ENCODE measurements at places on chromosomes 11 and 22.

GRCh38 chr11:79940165-79940564 lies 499.3 kb upstream of the TENM4 start:
- DNase-seq, result no peak

DNA sequence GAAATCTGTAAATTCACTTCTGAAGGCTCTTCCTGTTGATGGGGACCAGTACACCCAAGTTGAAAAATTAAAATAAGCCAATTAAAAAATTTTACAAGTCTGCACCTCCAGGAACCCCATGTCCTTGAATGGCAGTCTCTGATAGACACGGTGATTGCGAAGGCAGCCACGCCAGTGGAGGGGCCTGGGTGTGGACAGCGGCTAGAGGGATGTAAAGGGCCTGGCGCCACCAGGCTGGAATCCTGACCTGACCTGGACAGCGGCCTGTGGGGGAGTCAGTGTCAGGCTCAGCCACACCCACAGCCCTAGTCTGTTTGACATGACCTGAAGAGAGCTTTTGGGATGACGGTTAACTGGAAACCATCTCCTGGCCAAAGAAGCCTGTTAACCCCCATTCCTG lies 49.5 kb upstream of the RFPL3 start:
- no peak for DNase-seq

- peak; percentile 64 for DNase-seq
Measured at GRCh38 chr11:75815345-75816168, 547 bp downstream of the UVRAG start.

DNA sequence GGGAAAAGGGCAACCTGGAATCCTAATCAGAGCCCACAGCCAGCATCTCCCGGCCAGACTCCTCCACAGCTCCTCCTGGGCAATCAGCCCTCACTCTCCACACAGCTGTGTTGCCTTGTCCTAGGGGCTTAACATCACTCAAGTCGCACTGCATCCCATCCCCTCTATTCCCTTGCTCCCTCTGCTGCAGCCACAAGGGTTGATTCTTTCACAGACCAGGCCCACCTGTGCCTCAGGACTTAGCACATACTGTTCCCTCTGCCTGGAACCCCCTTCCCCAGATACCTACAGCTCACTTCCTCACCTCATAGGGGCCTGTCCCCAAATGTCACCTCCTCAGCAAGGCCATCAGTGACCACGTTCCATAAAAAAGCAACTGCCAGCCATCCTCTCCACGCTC lies 18.4 kb downstream of the SPATA19 start:
- DNase-seq, result no peak

GRCh38 chr11:91170711-91171110 lies 947.9 kb upstream of the CHORDC1 start:
- DNase-seq, result no peak

- no peak for DNase-seq
Measured at GRCh38 chr22:50292643-50293440, 14.6 kb downstream of the PLXNB2 start.

GRCh38 chr11:86128914-86129313 lies 60.0 kb upstream of the PICALM start:
- no peak for DNase-seq

DNA sequence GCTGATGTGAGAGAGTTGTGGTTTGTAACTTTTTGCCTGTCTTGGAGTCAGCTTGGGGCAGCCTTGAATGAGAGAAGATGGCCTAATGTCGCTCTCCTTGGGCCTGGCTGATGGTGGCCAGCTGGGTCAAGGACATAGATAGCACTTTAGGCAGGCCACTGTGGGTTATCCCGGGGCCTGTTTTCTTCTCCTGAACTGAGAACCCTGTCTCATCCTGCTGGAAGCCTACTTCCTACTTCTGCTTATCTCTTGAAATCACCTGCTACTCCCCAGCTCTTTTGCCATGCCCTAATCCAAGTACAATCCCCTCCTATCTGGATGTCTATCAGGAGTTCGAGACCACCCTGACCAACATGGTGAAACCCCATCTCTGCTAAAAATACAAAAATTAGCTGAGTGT lies 49.5 kb downstream of the OSBP2 start:
- no peak for DNase-seq

DNA sequence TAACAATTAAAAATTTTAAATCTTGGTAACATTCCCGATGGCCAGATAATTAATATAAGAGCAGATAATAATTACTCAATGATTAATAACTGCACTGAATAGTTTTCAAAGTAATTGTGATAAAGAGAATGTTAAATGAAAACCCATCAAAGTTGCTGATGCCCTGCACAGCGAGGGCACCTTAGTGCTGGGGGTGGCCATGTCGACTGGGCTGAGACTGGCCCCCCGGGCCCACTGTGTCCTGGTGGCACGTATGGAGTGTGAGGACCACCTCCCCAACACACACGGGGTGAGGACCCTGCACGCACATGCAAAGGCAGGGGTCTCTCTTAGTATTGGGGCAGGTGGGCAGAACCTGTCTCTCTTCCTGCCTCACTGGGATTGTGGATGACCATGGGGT lies 15.1 kb upstream of the CCDC188 start:
- DNase-seq, result no peak

DNA sequence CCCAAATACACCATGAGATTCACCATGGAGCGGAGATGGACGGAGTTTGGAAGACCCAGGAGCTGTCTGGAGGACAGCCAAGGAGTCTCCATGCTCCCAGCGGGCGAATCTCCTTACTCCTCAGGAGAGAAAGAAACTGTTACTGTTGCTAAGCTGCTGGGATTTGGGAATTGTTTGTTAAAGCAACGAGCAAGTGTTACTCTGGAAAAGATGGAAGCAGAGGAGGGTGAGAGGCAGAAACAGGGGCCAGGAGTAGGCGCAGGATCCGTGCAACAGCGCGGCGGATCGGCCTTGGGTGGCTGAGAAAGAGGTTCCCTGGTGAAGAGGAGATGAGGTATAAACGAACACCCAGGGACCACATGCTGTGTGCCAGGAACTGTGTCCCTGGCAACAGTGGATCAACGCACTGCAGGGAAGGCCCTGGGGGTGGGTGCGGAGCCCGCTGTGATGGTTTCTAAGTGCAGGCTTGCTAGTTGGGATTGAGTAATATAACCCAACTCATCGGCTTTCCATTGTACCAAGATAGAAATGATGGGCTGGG lies 1436.4 kb downstream of the BRD1 start:
- no peak for DNase-seq

- no peak for DNase-seq
Measured at GRCh38 chr11:2590965-2591754, 108.6 kb downstream of the KCNQ1OT1 start.

DNA sequence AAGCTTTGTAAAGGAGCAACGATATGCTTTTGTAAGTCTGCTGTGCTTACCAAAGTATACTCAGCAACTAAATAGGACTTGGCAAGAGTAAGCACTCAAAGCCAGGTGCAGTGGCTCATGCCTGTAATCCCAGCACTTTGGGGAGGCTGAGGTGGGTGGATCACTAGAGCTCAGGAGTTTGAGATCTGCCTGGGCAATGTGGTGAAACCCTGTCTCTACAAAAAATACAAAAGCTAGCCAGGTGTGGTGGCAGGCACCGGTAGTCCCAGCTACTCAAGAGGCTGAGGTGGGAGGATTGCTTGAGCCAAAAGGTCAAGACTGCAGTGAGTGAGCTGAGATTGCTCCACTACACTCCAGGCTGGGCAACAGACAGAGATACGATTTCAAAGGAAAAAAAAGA lies 67.5 kb downstream of the PAK1 start:
- DNase-seq, result no peak

DNA sequence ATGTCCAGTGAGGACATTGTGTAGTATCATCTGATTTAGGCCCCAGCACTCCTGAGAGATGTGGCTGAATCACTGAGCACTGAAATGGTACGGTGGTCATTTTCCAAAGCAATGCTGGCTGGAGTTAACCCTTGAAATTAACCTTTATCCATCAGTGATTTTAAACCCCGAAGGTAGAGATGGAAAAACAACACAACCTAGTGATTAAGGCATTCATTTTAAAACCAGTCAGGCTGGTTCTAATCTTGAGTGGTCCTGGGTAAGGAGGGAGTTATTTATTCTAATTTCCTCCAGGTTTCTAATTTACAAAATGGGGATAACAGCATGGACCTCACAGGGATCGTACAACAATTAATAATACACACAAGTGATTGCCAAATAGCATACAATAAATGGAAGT lies 6.6 kb upstream of the CSNK2A3 start:
- no peak for DNase-seq

GRCh38 chr11:57792060-57792541 lies 30.5 kb downstream of the CTNND1 start:
- peak; percentile 98 for DNase-seq

DNA sequence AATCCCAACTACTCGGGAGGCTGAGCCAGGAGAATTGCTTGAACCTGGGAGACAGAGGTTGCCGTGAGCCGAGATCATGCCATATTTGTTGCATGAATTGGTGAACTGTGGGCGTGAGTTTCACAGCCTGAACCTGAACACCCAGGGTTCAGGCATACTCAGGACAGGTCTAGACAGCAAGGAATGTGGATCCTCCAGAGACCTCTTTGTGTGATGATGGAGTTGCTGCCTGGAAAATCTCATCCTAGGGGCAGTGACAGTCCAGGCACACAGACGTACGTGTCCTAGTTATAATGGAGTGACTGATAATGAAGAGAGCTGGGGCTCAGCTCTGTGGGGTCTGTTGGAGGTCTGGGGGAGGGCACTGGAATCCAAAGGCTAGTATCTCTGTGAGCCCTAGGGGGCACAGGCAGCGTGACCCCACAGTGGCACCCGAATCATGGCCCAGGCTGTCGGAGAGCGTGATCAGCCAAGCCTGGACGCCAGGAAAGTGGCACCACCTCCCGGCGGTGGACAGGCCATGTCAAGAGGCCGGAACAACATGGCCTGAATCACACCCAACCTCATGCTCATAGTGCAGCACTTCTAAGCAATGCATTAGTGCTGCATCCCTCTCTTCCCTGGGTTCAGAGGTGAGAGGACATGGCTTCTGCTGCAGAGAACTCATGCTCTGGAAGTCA lies 31.7 kb downstream of the RIBC2 start:
- no peak for DNase-seq

- no peak for DNase-seq
Measured at GRCh38 chr11:116582571-116582970, 190.2 kb downstream of the BUD13 start.

- no peak for DNase-seq
Measured at GRCh38 chr11:70594031-70594430, 195.7 kb downstream of the CTTN start.

Data from NB4 (cell line).